ENCODE measurements at places on chromosomes 7 and 10.
A peak's percentile ranks its signal among the peaks of the same experiment; 100 is the strongest.

DNA sequence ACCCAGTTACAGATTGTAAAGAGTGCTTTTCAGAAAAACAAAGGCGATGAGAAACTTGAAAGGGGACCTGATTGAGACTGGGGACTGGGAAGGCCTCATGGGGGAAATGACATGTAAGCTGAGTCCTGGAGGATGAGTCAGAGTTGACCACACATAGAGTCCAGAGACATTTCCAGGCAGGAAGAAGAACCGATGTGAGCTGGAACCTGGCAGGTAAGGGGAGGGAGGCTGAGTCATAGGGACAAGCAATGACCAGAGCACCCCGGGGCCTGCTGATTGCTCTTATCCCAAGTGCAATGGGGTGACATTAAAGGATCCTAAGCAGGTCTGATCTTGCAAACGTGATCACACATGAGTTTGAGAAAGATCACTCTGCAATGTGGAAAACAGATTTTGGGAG is 11.7 kb downstream of the TLL2 start:
- DNase-seq: no peak

DNA sequence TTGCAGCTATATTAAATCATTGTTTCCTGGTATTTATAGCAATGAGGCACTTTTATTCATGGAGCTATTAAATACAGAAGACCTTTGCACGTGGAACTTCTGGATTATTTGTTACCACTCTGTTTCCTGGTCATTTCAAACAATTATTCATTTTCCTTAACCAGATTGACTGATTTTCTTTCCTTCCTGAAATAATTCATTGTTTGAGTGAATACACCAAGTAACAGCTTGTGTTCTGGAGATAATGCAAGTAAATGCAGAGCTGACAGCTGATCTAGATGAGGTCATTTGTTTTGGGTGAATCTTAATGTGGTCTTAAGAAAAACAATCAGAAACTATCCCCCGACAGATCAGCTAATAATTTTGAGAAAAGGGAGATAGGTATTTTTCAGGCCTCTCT is 497.7 kb downstream of the KIF20B start:
- DNase-seq: no peak

DNA sequence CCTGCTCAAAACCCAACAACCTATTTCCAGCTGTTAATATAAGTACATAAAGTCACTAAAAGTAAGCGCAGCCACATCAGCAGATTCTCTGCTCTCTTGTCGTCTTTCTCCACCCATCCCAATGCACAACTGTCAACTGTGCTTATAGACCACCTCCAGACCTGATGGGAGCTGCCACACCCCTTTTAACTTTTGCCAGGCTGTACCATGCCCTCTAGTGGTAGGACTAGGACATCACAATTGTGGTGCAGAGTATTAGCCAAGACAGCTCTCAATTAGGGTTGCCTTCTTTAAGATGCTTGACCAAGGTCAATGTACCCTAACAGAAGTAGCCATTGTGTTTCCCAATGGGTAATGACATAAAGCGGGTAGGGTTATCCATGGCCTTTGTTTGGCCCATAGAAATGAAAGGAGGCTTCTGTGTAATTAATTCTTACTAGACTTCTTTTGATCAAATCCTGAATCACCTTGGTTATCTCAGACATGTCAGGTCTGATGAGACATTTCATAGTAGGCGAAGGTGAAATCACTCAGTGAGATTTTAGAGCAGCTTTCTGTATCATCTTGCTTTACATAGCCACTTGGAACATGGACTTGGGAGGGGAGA is 68.1 kb downstream of the SCRN1 start:
- DNase-seq: peak; percentile 87

DNA sequence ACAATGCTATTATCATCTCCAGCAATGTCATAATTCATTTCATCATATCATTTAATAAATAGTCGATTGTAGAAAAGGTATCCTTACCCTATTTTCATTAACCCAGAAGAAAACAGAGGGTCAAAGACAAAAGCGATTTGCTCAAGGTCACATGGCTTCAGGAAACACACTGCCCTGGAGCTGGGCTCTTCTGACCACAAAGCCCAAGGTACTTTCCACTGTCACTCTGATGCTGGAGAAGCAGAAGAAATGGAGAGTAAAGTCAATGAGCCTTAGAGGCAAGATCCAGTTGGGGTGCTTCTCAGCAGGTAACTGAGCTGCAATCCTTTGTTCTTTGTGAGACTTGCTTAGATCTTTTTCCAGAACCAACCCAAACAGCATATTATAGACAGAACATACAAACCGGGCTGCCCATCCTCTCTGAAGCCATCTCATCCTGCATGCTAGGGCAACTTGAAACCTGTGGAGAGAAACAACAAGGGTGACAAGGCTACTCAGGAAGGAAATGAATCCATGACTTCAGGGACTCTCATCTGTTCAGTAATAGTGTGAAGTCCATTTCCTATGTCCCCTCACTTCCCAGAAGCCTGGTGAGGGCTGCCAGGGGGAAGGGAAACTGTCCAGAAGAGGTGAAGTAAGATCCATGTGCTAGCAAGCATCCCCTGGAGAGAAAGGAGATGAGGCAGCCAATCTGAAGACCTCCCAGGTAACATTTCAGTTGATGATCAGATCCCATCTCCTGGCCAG is 148.6 kb upstream of the SVIL start:
- no peak for DNase-seq

Data from HT-29 (cell line).